ENCODE measurements at places on chromosomes 2 and 18.

GRCh38 chr2:86211033-86211795 lies 12.0 kb downstream of the MRPL35 start:
- no peak for DNase-seq

GRCh38 chr2:180358458-180358857 lies 351.4 kb upstream of the CWC22 start:
- DNase-seq: no peak

GRCh38 chr2:126413079-126413478 lies 242.9 kb upstream of the GYPC start:
- peak; percentile 1 for DNase-seq

- peak; percentile 50 for DNase-seq
Measured at GRCh38 chr2:86221066-86221684, 21.9 kb downstream of the MRPL35 start.

- DNase-seq: no peak
Measured at GRCh38 chr2:166238176-166238575, 110.4 kb upstream of the SCN1A start.

GRCh38 chr2:186717320-186718007 lies 23.6 kb downstream of the FAM171B start:
- DNase-seq: no peak

- no peak for DNase-seq
Measured at GRCh38 chr2:45344502-45344901, 266.6 kb downstream of the SRBD1 start.

GRCh38 chr2:30503007-30503694 lies 56.1 kb downstream of the LCLAT1 start:
- no peak for DNase-seq

GRCh38 chr2:67320861-67321587 lies 76.1 kb upstream of the ETAA1 start:
- DNase-seq: no peak

GRCh38 chr2:102109016-102109415 lies 33.5 kb upstream of the IL1R1 start:
- DNase-seq: no peak

DNA sequence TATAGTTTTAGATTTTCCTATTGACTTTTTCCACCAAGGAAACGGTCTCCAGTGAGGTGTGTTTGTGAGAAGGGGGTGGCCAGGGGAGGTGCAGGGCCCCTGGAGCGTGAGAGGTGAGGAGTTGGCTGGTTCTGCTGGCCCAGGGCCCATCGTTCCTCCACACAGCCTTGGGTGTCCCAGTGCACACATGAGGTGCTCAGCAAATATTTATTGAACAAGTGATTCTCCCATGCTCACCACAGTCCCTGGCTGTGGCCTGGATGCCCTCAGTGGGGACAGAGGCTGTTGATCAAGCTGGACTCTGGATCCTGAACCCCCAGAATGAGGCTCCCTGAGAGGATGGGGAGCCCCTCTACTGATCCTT lies 5.0 kb downstream of the HAAO start:
- no peak for DNase-seq

DNA sequence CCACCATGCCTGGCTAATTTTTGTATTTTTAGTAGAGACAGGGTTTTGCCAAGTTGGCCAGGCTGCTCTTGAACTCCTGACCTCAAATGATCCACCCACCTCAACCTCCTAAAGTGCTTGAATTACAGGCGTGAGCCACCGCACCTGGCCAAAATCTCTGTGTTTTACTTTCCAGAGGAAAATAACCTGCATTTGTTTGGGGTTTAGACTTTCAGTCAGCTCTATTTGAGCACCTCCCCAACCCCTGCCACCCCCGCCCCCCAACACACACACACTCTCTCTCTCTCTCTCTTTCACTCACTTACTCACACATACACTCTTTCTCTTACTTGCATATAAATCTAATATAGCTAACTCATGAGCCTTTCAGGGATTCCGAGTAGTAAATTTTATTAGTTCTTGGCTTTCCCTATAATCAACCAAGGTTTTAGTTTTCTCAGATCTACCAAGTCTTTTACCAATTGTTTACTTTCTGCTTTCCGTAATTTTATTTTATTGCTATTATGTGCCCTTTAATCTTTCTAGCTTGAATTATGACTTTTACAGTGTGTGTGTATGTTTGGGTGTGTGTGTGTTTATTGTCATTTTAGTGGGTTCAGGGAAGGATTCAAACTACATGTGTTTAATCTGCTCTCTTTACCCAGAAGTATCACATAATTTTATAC lies 24.5 kb downstream of the MFSD6 start:
- DNase-seq: no peak

DNA sequence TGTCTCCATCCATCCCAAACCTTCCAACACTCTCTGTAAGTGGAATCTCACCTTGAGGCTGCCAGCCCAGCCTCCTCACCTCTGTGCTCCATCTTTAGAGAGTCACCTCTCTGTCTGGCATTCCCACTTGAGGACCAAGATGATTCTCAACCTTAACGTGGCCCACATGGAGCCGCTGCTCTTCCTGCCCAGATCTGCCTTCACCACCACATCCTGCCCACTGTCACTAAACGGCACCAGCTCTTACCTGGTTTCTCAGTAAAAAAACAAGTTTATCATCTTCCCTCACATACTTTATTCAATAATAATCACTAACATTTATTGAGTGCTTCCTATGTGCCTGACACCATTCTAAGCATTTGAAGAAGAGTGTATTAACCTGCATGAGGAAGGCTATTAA lies 80.4 kb downstream of the NEDD4L start:
- DNase-seq: no peak

DNA sequence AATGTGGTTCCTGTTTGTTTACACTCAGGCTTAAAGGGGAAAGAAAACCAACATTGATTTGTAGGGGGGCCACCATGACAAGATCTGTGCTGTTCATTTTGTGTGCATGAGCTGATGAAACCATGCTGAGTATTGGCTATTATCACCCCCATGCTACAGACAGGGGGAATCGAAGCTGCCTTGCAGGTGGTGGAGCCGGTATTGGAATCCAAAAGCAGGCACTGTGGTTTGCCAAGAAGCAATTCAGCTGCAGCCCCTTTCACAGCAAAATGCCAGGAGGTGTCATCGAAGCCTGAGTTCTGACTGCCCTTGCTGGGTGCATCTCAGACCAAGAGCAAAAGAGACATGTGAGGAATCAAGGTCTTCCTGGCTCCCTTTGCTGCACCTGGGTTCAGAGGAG lies 221.9 kb downstream of the UXS1 start:
- no peak for DNase-seq

- DNase-seq: no peak
Measured at GRCh38 chr2:18479947-18480369, 80.5 kb downstream of the RDH14 start.

GRCh38 chr2:140383781-140384180 lies 1603.6 kb upstream of the NXPH2 start:
- DNase-seq: no peak

DNA sequence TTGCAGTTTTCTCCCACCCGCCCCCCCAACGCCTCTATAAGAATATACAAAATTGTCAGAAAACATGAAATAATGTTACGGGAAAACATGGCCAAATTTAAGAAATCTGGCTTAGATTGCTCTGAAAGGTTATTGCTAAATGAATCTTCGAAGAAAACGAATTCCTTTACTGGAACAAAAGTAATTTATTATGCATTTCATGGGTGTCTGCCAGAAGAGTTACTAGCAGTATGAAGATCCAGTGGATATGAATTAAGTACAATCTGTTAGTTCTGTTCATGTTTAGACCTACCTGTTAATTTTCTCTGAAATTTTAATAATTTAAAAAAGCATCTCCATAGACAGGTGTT lies 21.9 kb downstream of the GATA6 start:
- no peak for DNase-seq

DNA sequence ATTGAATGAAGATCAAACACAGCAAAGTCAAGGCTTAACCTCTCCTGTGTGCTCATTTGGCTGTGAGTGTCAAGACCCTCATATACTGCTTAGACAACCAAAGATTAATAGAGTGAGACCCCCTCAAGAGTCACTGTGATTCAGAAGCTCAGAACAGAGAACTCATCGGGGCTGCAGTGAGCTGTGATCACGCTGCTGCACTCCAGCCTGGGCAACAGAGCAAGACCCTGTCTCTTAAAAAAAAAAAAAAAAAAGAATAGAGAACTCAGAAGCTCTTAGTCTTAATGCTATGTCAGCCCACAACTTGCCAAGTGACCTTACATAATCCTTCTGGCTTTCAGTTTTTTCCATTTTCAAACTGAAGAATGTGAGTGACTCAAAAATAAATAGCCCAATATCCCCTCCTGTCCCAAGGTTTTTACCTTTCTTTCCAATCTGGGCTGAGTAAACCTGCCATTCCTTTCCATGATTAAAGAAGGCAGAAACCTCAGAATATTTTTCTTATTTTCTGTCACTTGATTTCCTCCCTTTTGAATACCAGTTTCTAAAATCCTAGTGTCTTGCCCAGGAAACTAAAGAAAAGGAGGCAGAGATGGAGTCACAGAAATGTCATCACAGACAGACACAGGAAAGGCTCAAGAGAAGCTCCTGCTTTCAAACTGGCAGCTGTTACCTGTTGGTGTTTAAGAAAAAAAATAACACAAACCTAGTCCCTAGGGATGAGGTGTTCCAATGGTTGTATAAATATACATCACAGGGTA lies 102.4 kb downstream of the CACNB4 start:
- DNase-seq: no peak

DNA sequence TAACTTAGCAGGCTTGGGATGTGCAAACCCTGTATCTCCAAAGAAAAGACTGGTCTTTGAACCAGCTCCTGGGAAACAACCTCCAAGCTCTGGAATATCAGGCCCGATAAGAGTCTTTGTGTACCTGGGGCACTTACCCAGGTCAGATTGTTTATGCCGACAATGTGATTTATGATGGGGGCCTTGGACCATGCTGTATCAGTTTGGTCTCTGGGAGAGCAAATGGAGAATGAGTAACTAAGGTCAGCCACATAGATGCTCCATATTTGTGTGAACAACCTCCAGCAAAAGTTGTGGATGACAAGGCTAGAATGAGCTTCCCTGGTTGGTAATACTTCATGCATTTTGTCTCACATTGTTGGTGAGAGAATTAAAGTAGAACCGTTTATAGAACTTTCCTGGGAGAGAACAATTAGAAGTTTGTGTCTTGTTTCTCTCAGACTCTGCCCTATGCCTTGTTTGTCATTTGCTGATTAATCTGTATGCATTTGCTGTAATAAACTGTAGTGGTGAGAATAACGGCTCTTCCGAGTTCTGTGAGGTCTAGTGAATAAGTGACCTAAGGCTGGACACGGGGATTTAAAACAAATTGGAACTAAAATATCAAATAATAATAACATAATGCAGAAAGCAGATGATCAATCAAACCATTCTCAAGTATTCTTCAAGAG lies 259.1 kb downstream of the XIRP2 start:
- no peak for DNase-seq

- DNase-seq: no peak
Measured at GRCh38 chr2:213199871-213200270, 48.5 kb upstream of the IKZF2 start.

All from stimulated activated naive CD8-positive, alpha-beta T cell treated with anti-CD3 and anti-CD28 coated beads, Interleukin-15, amount 100 ng/mL, for 72 hours (primary cell).